ENCODE measurements at places on chromosomes 5 and 9.

DNA sequence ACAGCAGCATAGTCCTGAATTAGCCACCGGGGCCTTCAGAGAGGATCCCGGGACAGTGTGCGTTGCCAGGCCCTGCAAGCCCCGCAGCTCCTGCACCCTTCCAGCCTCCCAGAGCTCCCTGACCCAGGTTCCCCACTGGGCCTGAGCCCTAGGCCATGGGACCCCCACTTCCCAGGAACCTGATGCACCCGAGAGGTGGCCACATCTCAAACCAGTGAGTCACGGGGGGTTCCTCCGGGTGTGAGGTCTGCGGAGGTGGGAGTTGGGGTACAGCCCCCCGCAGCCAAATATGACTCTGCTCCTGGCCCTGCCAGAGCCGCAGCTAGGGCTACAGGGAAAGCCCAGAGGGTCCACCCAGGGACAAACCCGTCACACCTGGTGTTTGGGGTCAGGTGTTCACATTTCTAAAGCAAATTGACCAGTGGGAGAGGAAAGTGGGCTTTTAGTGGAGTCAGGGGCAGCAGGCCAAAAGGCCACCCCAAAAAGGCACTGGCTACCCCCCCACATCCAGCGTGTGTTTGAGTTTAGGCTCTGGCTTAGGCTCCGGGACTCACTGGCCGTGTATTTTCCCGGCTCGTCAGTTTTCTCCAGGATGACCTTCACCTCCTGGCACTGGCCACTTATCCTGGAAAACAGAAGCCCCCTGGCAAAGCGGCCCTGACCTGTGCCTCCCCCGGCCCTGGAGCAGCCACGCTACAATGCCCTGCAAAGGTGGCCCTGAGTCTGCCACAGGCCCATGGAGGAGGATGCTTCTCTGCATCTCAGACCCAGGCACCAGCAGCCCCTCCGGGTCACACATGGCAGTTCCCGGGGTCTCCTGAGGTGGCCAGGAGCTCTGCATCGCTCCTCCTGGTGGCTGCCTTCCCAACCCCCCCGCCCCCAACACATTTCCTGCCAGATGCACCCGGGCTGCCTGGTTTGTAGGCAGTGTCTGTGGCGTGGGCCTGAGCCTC, 17.4 kb upstream of the OBP2B start:
- DNase-seq: no peak

DNA sequence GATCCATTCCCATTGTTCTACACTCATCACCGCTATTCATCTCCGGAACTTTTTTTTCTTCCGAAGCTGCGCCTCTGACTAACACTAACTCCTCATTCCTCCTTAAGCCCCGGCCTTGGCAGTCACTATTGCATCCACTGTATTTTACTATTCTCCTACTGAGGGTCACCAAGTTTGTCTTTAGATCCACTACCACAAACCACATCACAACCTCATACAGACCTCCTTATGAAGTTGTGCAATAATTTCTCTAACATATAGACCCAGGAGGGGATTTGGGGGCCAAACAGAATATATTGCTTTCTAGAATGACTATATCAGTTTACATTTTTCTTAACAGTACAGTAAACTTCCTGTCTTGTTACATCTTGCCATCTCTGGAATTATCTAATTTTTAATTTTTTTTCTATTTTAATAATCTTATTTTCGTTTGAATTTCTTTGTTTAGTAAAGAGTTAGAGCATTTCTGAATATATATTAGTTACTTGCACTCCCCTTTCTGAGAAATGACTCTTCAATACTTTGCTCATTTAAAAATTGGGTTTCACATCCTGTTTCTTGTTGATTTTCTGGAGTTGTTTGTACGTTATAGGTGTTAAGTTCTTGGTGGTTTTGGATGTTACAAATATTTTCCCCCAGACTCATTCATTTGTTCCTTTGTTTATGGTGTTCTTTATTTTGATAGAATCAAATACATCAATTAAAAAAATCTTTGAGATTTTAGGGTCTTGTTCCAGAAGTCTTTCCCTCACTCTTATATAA, 37.1 kb downstream of the DMRT2 start:
- DNase-seq: no peak

DNA sequence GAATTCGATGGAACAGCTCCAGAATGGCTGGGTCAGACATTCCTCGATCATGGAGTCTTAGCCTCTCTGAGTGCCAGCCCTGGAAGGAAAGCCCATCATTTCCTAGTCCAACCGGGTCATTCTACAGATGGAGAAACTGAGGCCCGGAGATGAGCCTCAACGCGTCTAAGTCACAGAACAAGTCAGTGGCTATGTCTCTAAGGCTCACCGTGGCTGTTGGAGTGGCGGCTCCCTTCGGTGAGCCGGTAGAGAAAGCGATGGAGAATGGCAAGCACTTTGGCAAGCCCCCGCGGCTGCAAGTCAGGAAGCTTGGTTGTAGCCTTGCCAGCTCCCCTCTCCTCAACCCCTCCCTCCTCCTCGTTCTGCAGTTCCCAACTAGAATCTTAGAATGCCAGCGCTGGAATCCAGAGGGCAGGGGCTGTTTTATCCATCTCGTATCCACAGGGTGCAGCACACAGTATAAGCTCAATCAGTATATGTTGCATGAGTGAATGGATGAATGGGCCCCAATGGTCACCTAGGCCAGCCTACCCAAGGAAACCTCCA, 438 bp upstream of the ARSI start:
- DNase-seq: no peak

DNA sequence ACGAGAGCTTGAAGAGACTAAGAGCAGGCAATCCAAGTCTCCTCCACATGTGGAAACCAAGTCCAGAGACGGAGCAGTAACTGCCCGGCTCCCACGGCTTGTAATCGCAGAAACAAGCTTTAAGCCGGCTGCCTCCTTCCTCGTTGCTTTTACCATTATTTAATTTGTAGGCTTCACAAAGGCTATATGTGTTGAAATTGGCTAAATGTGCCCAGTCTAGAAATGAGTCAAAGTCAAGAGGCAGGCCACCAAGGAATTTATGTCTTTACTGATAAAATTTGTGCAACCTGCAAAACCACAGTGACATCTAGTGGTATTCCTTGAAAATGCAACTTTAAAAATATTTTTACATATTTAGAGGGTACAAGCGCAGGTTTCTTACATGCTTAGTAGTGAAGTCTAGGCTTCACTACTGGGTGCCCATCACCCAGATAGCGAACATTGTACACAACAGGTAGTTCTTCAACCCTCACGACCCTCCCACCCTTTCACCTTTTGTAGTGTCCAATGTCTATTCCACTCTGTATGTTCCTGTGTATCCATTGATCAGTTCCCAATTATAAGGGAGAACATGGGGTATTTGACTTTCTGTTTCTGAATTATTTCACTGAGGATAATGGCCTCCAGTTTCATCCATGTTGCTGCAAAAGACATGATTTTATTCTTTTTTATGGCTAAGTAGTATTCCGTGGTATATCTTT, 33.5 kb upstream of the EBF1 start:
- no peak for DNase-seq

- no peak for DNase-seq
Measured at GRCh38 chr9:8062459-8062858, 262.9 kb upstream of the DMAC1 start.

DNA sequence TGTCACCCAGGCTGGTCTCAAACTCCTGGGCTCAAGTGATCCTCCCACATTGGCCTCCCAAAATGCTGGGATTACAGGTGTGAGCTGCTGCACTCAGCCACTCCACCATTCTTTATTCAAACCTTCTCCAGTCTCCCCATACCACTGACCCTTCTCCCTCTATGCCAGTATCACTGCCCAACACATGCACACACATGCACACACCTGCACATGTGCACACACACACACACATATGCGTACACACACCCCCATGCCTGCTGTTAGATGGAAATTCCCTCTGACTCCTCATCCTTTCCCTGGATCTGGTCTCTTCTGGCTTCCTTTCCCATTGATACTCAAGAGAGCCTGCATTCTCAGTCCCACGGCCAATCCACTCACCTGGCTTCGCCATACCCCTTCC, 170.0 kb downstream of the CRB2 start:
- DNase-seq: no peak

- no peak for DNase-seq
Measured at GRCh38 chr5:60594715-60595477, 105.1 kb downstream of the DEPDC1B start.

- DNase-seq: no peak
Measured at GRCh38 chr5:123450114-123450513, 26.9 kb upstream of the CEP120 start.

DNA sequence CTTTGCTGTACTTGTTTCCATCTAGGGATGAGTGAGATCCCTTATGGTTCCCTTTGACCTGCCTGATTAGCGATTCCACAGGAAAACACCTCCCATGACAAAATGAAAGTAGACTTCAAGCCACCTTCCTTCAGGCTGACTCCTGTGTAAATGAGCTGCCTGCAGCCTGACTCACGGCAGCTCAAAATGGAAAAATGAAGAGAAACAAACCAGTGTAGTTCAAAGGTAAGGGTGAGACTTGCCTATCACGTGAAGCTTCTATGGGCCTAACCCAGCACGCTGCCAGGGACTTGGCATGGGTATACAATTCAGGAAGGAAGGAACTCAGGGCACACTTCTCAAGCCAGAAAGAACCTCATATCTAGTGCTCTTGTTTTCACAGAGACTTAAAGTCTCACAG, 110.1 kb upstream of the LRRTM2 start:
- no peak for DNase-seq

Measured in stimulated activated CD8-positive, alpha-beta memory T cell treated with anti-CD3 and anti-CD28 coated beads, Interleukin-15, amount 100 ng/mL, for 4 hours (primary cell).